NCI-H2227 treated with DMSO at 0.1 percent for 48 hours (cell line): ENCODE measurements at places on chromosomes 7 and 10.

GRCh38 chr10:76036111-76036940 lies 604.9 kb downstream of the LRMDA start:
- DNase-seq, result peak; percentile 30

GRCh38 chr7:17495655-17496394 lies 197.4 kb downstream of the AHR start:
- DNase-seq, result no peak

DNA sequence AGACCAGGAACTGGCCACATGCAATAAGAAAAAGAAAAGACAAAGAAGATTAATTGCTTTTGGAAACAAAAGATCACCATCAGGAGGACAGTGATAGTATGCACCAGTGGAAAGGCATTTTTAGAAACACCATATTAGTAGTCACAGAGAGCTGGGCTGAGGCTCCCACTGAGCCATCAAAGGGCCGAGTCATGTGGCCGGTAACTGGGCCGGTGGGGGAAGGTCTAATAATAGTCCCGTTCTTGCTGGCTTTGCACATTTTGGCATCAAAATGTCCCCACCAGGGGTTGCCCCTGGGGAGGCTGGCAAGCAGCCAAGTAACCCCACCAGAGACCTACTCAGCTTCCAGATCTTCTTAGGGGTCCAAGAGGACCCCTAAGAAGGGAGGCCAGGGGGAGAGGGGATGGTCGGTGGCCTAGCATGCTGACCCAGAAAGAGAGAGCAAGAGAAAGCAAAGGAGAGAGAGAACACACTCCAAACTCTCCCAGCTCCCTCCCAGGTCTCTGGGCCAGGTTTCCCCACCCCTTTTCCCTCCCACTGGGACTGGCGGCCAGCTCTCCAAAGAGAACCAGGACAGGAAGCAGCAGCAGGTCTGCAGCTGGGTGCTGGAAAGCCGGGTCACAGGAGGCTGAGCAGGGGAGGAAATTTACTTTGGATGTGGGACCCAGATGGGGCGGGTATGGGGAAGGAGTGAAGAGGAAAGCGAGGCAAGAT lies 70.2 kb upstream of the FGFR2 start:
- peak; percentile 66 for DNase-seq

DNA sequence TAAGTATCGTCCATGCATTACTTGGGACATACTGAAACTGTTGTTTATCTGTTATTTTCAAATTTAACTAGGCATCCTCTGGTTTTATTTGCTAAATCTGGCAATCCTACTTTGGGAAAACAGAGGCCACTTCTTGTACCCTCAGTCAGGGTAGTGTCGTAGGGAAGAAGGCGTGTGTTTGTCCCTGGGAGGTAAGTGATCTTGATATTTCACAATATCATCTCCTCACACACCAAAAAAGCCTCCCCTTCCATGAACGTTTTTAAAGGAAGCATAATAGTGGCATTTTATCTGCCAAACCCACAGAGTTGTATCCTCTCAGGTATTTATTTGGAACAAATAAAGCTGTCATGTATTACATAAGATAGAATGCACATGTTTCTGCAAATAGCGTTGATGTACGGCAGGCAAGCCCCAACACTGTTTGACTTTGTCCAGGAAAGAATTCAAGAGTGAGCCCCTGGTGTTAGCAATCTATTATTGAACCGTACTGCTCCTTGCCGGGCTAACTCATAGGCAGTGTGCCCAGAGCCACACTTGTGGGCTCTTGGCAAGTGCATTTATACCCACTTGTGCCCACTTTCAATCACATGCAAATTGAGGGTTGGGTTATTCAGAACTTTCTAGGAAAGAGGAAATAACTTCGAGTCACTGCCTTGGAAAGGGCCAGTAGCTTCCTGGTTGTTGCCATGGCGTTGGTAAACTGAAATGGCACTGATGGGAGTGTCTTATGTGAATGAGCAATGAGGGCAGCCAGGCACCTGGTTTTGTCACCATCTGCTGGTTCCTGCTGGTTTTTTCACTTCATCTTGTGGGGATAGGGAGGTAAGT lies 266.0 kb downstream of the USP6NL start:
- no peak for DNase-seq

DNA sequence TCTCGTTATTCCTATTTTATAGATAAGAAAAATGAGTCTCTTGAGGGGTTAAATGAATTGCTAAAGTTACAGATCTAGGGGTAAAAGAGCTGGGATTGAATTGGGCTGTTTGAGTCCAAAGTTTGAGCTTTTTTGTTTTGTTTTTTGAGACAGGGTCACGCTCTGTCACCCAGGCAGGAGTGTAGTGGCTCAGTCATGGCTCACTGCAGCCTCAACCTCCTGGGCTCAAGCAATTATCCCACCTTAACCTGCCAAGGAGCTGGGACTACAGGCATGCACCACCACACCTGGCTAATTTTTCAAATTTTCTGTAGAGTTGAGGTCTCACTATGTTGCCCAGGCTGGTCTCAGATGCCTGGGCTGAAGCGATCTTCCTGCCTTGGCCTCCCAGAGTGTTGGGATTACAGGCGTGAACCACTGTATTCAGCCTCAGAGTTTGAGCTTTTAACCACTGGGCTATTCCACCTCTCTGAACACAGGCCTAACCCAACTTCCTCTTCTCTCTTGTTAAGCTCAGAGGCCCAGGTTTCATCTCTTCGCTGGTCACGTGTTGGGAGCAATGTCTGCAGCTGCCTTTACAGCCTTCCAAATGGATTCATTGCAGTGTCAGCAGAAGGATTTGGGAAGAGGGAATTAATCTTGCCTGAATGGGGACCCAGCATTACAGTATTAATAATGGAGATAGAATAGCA lies 8.0 kb downstream of the SUFU start:
- no peak for DNase-seq

GRCh38 chr7:64905547-64905946 lies 2.5 kb downstream of the ZNF273 start:
- no peak for DNase-seq

DNA sequence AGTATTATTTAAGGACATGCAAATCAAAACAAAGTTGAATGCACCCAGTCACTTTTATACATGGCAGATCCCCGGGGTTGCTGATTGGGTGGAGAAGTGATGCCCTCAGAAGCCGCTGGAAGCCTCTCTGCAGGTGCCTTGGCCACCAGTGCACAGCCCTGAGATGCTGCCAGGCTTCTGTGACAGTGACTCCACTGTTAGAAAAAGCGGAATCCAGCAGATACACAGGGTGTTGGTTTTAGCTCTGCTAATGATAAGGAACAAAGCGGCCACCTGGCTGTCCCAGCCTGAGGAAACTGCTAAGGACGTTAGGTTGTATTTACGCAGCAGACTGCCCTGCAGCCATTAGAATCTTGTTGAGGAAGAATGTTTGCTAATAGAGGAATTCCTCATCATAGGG lies 47.5 kb downstream of the JAKMIP3 start:
- DNase-seq, result no peak

DNA sequence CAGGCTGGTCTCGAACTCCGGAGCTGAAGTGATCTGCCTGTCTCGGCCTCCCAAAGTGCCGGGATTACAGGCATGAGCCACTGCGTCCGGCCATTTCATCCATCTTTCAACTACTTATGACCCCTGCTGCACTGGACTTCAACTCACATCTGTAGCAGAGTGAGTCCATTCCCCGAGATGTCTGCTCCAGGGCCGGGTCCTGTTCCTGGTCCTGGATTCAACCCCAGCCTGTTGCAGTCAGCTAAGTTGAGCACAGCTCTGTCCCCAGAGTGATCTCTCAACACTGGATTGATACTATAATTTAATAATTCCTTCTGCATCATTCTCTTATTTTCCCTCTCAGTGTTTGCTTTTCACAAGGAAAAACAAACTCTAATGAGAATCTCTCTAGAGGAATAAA lies 25.8 kb downstream of the PRTFDC1 start:
- DNase-seq, result no peak

DNA sequence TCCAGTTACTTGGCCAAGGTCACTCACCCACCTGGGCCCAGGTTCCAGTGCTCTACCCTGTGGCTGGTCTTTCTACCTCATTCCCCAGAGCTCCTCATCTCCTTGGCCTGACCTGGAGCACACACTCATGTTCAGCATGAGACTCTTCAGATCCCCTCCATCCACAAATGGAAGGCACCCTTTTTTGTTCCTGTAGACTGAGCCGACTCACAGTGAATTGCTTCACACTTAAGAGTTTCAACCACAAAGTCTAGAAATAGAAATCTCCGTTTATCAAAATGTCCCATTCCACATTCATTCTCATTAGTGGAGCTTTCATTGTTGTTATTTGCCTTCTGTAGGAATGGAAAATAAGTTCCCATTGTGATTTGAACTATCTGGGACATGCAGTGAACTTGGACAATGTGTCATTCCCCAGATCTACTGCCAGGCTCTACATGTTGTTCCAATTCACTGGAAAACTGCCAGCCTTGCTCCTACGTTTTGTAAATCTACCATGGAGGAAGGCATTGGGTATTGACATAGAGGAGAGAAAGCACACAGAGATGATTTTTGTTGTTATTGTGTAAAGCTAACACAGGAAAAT lies 125.3 kb upstream of the CELF2 start:
- no peak for DNase-seq

GRCh38 chr10:116688241-116688711 lies 54.1 kb downstream of the HSPA12A start:
- no peak for DNase-seq

GRCh38 chr7:39458061-39458745 lies 108.0 kb upstream of the YAE1 start:
- DNase-seq, result peak; percentile 36

DNA sequence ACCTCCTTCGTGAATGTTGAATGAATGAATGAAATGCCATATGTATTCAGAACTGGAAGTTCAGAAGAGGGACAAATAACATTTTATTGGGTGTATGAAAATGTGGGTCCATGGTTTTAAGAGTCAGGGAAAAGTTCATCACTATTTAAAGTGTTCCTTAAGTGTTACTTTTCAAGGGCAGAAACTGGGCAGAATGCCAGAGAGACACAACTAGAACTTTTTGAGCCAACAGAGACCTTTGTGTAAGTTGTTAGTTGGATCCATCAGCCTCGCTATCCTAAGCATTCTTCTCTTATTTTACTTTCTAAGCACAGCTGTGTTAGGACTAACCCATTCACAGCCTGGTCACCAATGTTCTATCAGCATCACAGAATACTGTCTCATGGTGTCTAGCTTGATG lies 13.6 kb upstream of the TAF3 start:
- no peak for DNase-seq

DNA sequence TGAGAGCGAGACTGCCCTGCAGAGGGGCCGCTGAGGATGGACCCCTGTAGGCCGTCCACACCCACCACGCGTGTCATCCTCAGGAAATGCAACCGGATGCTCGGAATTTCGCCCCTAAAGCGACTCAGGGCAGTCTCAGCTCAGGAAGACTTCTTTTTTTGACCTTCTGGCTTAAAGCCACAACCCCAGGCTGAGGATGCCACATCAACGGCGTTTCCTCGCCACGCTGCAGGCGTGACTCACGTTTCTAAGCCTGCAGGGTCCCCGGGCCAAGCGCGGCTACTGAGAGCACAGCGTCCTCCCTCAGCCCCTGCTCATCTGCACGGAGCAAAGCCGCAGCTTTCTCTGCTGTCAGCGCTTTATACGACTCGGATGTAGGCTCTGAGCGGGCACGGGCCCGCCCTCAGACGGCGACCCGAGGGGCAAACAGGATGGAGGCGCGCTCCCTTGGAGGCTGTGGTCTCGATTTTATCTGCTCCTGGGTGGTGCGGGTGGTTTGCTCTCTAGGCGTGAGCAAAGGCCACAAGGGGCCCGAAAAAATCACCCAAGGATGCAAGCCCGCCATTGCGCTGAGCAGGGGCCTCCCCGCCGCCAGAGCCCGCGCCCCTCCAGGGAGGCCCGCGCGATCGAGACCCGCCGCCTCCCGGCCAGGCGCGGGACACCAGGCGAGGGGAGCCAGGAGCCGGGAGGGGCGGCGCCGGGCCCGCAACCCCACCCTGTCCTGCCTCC lies 726 bp upstream of the INSIG1 start:
- DNase-seq, result no peak

DNA sequence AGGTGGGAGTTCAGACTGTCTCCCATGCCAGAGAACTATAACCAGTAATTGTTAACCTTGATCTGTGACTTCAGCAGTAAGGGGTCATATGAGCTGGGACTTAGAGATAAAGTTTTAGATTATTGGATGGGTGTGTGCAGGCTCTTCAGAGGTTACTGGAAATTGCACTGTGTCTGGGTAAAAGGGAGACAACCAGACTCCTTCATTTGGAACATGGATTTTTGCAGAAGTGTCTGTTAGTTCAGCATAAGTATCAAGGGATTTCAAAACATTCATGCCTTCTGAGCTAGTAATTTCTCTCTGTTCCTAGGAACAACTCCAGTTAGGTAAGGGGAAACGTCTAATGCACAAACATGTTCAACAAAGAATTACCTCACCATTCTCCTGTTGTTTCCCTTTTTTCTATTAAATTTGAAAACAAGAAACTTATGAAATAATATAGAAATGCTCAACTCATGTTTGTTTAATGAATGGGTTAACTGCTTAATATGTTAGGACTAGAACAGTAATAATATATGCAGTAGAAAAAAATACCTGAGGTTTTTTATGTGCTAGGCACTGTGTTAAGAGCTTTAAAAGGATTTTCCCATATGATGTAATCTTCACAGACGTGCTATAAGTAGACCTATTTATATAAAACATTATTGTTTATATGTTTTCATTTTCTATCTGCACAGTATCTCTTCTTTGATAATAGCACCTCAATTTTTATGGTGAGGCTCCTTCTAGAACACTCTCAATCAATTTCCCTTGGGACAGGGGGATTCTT lies 233.0 kb downstream of the CACNA2D1 start:
- peak; percentile 37 for DNase-seq

- no peak for DNase-seq
These were observed 135.1 kb downstream of the ZMIZ1 start for GRCh38 chr10:79203833-79204232.

DNA sequence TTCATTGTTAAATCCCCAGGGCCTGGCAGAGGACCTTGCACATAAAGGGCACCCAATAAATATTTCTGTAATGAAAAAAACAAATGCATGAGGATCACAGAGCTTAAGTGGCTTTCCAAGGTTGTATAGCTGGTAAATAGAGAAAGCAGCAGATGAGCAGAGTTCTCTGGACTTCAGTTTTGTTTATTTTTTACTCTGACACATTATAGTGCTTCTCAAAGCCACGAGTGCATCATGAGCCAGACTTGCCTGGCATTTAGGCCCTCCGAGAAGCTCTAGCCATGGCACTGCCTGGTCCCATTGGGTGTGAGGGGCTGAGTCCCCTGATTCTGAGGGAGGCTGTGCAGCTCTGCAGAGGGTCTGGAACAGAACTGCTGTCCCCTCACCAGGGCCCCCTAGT lies 87.2 kb upstream of the ZNF32 start:
- no peak for DNase-seq

GRCh38 chr7:137852108-137852507 lies 5.3 kb upstream of the DGKI start:
- DNase-seq, result no peak

DNA sequence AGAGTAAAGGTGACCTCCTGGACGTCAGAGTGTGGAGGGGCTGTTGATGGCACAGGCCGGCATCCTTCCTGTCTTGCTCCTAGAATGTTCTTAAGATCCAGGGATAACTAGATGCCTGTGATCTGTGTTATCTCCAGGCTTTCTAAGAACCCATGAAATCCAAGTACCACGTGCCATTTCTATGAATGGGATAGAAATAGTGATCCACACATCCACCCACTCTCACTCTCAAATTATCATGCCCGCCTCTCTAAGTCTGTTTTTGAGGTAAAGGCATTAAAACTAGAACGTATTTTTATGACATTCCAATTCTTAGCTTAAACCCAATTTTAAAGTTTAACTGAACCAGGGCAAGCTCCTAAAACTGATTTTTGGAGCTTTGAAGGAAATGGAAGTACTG lies 622.5 kb downstream of the PARD3 start:
- no peak for DNase-seq

GRCh38 chr7:116991233-116991632 lies 37.9 kb downstream of the ST7 start:
- no peak for DNase-seq

- peak; percentile 30 for DNase-seq
These were observed 3.1 kb downstream of the FLNC start for GRCh38 chr7:128833148-128833945.
